ENCODE measurements at places on chromosomes 11 and 22.
A peak's percentile ranks its signal among the peaks of the same experiment; 100 is the strongest.

- DNase-seq: no peak
Observed at GRCh38 chr11:7646866-7647265, 26.4 kb downstream of the CYB5R2 start.

- no peak for DNase-seq
Observed at GRCh38 chr11:120795185-120795584, 228.7 kb upstream of the TBCEL start.

- DNase-seq: no peak
Observed at GRCh38 chr22:40512426-40513136, 123.9 kb downstream of the MRTFA start.

DNA sequence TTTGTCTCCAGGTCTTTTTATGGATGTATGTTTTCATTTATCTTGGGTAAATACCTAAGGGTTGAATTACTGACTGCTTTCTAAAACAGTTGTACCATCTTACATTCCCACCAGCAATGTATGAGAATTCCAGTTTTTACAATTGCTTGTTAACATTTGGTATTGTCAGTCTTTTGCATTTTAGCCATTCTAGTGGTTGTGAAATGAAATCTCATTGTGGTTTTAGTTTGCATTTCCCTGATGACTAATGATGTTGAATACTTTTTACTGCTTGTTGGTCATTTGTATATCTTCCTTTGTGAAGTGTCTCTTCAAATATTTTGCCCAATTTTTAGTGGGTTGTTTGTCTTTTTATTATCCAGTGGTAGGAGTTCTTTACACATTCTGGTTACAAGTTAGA, 92.8 kb downstream of the ARFGAP2 start:
- peak; percentile 57 for DNase-seq

- peak; percentile 19 for DNase-seq
Observed at GRCh38 chr11:125224391-125225021, 60.0 kb downstream of the PKNOX2 start.

DNA sequence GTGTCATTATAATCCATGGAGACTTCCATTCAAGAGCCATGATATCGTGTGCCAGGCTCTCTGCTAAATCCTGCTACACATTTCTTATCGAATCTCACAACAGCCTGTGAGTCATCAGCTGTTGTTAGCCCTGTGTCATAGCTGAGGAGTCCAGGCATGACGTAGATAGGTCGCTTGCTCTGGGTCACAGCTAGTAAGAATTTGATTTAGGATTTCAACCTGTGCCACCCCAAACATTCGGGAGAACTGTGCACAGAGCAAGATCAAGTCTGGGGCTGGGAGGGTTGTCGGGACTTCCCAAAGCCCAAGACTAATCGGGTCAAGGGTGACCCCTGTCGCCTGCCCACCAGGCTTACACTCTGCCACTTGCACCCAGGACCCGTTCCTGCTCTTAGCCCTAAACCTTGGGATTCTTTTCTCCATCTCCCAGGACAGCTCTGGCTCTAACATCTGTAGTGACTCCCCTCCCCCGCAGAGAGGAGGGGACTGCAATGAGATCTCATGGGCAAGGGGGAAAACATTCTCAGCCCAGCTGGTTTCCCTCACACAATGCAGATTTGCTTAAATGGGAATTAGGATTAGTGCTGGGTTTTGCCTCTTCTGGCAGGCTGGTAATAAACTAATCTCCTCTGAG, 34.3 kb downstream of the TSPAN18 start:
- DNase-seq: peak; percentile 79

DNA sequence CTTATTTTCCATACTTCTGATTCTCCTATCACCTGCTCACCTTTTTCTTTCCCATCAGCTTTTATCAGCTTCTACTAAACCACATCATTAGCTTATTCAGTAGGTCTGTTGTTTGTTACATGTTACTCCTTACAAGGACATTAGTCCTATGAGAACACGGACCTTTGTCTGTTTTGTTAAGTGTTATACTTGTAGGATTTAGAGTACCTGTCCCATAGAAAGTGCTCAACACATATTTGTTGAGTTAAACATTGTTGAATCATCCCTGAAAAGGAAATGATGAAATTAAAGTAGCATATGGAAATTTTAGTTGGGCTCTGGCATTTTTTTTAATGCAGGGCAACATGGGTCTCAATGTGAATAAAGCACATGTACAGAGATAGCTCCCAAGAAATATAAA, 222.1 kb upstream of the CARD18 start:
- no peak for DNase-seq

- no peak for DNase-seq
Observed at GRCh38 chr22:20964799-20965103, 2.3 kb upstream of the AIFM3 start.

DNA sequence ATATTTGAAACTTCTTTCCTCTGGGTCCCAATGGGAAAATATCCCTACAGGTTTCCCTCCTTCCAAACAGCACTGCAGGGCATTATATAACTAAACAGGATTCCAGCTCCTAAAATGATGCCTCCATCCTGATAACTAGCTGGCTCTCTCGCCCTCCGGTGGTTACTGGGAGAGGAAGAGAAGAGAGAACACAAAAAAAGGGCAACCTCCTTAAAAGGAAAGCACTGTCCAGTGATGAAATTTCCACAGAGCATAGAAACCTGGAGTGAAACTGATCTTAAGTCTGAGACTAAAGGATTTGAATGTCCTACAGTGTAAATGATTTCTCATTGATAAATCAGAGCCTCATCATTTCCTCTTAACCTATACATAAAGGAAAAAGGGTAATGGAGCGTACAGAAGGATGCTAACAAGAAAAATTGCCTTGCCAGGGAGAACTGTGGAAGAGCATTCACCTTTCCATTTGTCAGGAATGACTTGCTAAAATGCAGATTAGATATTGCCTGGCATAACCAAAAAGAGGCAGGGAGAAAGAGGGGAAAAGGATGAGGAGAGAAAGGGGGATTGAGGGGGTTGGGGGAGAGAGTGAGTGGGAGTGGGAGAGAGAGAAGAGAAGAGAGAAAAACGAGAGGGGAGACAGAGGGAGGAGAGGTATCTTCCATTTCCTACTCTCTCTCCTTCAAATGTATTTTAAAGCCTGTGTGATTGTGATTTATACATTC, 121.3 kb downstream of the APOL5 start:
- DNase-seq: peak; percentile 41

DNA sequence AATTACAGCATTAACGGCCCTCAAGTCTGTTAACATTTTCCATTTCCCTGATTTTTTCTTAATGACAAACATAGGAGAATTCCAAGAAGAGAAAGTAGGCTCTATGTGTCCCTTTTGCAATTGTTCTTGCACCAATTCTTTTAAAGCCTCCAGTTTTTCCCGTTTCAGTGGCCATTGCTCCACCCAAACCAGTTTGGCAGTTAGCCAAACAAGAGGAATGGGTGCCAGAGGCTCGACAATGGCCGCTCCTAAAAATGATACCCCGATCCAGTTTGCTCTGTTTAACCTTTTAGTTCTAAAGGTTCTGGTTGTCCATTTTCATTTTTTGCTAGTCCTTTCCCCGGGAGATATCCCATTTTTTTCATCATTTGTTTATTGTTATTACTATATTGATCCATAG, 6.7 kb upstream of the DNAJB13 start:
- DNase-seq: no peak

- DNase-seq: no peak
Observed at GRCh38 chr11:128326791-128327190, 260.6 kb downstream of the ETS1 start.

GRCh38 chr22:30310881-30311771, 15.6 kb downstream of the TBC1D10A start:
- no peak for DNase-seq

DNA sequence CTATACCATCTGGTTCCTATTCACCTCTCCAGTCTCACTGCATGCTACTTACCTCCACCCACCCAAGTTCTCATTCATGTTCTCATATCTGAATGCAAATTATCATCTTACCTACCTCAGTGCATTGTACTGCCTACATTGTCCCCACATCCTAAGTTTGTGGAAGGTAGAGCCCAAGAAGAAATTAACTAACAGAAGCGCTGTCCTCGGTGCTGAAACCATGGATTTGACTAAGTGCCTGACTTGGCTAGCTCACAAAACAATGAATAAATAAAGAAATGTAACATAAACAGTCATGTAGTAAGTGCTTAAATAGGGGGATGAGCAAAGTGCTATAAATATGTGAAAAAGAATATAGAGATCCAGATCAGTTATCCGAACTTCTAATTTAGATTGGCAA, 63.2 kb downstream of the GRIA4 start:
- DNase-seq: peak; percentile 75

- DNase-seq: no peak
Observed at GRCh38 chr11:70524096-70524922, 126.0 kb downstream of the CTTN start.

GRCh38 chr11:63738720-63739360, 29.7 kb downstream of the ZFTA start:
- peak; percentile 84 for DNase-seq

DNA sequence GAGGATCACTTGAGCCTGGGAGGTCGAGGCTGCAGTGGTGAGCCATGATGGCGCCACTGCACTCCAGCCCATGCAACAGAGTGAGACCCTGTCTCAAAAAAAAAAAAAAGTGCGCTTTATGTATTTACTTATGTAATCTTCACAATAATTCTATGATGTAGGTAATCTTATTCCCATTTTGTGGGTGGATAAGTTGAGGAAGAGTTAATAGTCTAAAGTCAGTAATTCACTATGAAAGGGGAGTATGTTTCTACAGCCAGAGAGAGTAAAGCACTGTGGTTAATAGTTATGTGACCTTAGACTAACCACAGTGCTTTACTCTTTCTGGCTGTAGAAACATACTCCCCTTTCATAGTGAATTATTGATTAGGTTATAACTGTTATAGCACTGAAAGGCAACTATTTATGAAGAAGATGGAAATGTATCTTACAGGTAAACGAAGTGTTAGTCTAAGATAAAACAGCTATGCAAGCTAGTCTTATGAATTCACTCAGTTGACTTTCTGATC, 11.9 kb downstream of the CTR9 start:
- no peak for DNase-seq

DNA sequence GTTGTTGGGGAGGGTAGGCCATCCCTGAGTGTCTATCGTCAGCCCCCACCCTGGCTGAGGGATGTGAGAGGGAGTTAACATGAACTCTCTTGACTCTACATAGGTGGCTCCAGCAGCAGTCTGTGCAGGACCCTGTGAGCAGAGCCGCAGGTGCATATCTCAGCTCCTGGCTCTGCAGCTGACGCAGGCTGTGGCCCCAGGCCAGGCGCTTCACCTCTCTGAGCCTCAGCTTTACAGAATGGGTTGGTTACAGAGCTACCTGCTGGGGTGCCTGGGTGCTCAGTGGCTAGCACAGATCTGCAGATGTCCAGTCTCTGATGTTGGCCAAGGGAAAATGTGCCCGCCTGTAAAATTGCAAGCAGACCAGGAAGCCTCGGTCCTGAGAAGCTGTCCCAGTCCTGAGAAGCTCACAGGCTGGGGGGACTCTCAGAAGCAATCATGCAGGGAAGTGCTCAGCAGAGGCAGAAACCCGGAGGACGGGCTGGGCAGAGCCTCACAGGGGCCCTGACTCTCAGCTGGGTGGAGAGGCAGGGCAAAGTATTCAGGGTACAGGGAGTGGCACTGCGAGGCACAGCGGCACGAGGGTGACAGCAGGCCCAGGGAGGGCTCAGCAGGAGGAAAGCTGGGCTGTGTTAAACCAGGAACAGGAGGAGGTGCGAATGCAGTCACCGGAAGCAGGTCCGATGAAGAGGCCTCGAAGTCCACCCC, 15.9 kb upstream of the LRP5 start:
- no peak for DNase-seq

DNA sequence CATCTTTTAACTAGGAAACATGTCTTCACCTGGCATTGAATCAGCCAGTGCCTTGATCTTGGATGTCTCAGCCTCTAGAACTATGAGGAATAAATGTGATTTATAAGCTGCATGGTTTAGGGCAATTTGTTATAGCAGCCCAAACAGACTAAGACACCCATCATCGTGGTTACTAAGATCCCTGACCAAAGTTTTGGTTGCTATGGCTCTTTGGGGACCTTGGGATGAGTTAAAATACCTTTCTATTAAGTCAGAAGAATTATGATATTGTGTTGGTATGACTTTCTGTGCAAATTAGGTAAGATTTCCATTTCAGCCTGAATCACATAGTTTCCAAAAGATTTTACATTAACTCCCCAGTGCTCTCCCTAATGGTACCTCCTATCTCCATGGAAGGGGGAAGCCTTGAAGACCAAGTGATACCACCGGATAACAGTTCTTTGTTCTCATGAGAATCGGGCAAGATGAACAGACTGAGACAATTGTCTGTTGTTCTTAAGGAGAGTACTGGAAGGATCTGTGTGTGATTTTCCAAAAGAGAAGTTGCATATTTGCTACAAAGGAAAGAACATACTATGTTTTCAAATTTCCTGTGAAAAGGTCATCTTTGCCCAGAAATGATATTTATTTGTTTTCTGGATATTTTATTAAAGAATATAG, 60.4 kb upstream of the UBASH3B start:
- no peak for DNase-seq

DNA sequence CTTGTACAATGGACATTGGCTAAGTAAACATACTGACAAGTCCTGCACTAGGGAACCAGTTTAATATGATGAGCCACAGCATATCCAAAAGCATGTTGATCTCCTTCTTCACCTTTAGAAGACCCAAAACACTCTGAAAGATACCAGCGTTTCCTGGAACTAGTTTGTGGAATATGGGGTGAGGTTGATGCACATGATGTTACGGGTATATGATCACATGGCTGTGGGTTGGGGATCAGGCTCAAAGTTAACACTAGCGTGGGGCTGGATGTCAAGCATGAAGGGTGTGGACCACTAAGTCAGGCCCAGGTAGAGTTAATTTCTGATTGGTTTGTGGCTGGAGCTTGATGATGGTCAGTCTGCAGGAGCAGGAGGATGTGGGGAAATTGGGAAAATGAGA, 9.0 kb downstream of the IGLL5 start:
- DNase-seq: no peak

DNA sequence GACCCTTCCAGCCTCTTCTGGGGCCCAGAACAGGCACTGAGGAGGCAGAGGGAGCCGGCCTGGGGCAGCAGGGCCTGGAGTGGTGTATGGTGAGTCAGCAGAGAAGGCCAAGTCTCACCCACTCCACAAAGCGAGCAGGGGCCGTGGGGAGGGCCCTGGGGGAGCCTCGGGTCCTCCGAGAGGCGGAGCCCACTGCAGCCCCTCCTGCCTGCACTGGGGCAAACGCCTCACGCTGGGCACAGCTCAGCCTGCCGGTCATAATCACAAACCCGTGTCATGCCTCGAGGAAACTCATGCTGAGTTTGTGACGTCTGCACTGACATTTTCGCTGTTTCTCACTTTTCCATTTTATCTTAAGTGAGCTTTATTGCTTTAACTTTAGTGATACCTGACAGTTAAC, 38.4 kb downstream of the TOLLIP start:
- no peak for DNase-seq

GRCh38 chr11:114185436-114185835, 110.8 kb upstream of the NNMT start:
- no peak for DNase-seq

DNA sequence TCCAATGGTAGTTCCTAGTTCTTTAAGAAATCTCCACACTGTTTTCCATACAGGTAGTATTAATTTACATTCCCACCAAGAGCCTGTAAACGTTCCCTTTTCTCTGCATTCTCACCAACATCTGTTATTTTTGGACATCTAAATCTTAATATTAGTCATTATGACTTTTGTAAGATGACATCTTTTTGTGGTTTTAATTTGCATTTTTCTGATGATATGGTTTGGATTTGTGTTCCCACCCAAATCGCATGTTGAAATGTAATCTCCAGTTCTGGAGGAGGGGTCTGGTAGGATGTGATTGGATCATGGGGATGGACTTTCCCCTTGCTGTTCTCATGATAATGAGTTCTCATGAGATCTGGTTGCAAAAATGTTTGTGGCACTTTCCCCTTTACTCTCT, 89.0 kb downstream of the MUC15 start:
- no peak for DNase-seq
